ENCODE measurements at places on chromosomes 1 and 21. TPM values are rescaled to one million over a fixed set of nuclear protein-coding genes. Genes with fewer than 3 reads are reported as not detected.

The PEF1 gene
- total RNA-seq, result 79.0 TPM

The GNG12 gene
- total RNA-seq, result 140 TPM

The GBP6 gene
- total RNA-seq, result not detected

The S1PR1 gene
- total RNA-seq, result 15.5 TPM

The GPR153 gene
- total RNA-seq, result 4.9 TPM

The PRAMEF9 gene
- not detected for total RNA-seq

The TSPAN1 gene
- total RNA-seq, result 0.46 TPM

The ERVH48-1 gene
- total RNA-seq, result not detected

The TTLL7 gene
- 6.3 TPM for total RNA-seq

The DNASE2B gene
- total RNA-seq, result not detected

The TMEM240 gene
- total RNA-seq, result 3.3 TPM

The PYGO2 gene
- total RNA-seq, result 15.1 TPM

The BTBD8 gene
- total RNA-seq, result 6.8 TPM

The SFN gene
- 0.28 TPM for total RNA-seq

The MRAP gene
- 0.09 TPM for total RNA-seq

The CZIB gene
- 52.1 TPM for total RNA-seq

The C1orf94 gene
- total RNA-seq, result not detected

The IFI44L gene
- total RNA-seq, result 4.6 TPM

The DUSP10 gene
- total RNA-seq, result 29.4 TPM

The KRTAP10-4 gene
- total RNA-seq, result not detected

The FAM131C gene
- 0.09 TPM for total RNA-seq

The TCHHL1 gene
- not detected for total RNA-seq

The NOS1AP gene
- total RNA-seq, result not detected

The OR2L5 gene
- total RNA-seq, result not detected

The FCRL1 gene
- not detected for total RNA-seq

The NUDT4B gene
- total RNA-seq, result 17.1 TPM

The CLDN17 gene
- not detected for total RNA-seq

The VWA1 gene
- total RNA-seq, result 2.8 TPM

The WNT2B gene
- total RNA-seq, result 4.1 TPM

The MYOG gene
- not detected for total RNA-seq

The EPS8L3 gene
- total RNA-seq, result not detected

The OLFML3 gene
- total RNA-seq, result 191 TPM

The OR2T5 gene
- not detected for total RNA-seq

The NBPF4 gene
- total RNA-seq, result not detected

The C1orf226 gene
- under 0.01 TPM for total RNA-seq

The GBP7 gene
- total RNA-seq, result not detected

The CFHR2 gene
- total RNA-seq, result not detected

The SLC25A34 gene
- total RNA-seq, result 0.37 TPM

The SLC9C2 gene
- total RNA-seq, result not detected

The FCGR3B gene
- total RNA-seq, result not detected

The DHRS3 gene
- total RNA-seq, result 310 TPM

The DCST1 gene
- total RNA-seq, result not detected

The C1QTNF12 gene
- total RNA-seq, result 0.83 TPM

The LCE2C gene
- not detected for total RNA-seq

The C1orf87 gene
- not detected for total RNA-seq
